Activated CD8-positive, alpha-beta memory T cell treated with anti-CD3 and anti-CD28 coated beads, Interleukin-2, amount 10 ng/mL, durations not matched to agents 7 days and 5 days (primary cell): ENCODE measurements at places on chromosomes 16 and 17.

GRCh38 chr17:76272541-76273444 is 7.6 kb downstream of the UBALD2 start:
- peak; percentile 74 for DNase-seq

DNA sequence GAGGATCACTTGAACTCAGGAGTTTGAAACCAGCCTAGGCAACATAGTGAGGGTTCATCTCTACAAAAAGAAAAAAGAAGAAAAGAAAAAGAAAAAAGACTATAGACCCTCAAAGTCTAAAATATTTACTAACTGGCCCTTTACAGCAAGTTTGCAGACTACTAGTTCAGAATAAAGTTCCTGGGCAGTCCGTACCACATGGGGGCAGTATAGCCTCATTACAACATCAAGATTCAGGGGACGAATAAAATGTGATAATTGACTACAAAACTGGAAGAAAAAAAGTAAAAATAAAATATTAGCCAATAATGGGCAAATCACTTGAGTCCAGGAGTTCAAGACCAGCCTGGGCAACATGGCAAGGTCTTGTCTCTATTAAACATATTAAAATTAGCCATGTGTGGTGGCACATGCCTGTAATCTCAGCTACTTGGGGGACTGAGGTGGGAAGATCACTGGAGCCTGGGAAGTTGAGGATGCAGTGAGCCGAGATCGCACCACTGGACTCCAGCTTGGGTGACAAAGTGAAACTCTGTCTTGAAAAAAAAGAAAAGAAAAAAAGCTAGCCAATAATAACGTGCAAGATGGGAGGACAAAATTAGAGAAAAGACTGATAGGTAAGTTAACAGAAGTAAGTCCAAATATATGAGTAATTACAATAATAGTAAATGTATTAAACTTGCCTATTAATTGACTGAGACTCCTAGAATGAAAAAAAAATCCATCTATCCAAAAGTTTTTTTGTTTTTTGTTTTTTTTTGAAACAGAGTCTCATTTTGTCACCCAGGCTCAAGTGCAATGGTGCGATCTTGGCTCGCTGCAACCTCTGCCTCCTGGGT is 129.4 kb upstream of the SEC14L1 start:
- peak; percentile 68 for DNase-seq

DNA sequence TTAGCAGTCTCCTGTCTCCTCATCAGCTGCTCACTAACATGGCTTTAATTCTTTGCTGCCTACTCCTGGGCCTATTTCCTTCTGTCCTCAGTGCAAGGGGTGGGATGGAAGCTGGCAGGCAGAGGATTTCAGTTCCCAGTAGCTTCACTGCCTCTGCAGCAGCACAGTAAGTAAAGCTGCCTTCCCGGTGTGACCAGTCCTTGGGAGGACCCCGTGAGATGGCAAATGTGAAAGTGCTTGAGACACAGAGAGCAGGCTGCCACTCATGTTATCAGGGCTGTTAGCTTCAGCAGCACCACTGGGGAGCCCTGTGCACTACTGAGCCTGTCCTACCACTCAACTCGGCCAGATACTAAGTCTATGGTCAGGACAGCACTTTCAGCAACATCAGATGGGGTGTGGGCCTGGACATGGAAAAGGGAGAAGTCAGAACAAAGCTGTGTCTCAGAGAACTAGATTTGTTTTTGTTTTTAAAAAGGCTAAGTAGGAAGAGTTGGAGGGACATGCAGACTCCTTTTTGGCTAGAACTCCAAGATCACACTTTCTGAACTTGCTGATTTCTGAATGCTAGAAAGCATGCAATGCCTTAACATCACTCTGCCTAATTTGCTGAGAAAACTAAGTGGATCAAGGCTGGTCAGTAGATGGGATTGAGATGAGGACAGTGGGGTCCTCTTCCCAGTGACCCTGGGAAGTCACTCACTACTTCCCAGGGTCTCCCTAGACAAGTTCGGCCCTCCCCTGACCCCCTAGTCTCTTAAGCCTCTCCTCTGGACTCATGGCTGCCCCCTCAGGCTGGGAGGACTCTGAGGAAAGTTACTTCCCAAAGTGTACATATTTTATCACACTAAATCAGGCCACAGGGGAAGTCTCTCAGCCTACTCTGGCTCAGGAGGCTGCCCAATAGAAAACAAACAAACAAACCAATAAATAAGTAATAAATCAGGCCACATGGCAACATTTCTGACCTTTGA is 1.1 kb downstream of the ACSF2 start:
- peak; percentile 55 for DNase-seq

DNA sequence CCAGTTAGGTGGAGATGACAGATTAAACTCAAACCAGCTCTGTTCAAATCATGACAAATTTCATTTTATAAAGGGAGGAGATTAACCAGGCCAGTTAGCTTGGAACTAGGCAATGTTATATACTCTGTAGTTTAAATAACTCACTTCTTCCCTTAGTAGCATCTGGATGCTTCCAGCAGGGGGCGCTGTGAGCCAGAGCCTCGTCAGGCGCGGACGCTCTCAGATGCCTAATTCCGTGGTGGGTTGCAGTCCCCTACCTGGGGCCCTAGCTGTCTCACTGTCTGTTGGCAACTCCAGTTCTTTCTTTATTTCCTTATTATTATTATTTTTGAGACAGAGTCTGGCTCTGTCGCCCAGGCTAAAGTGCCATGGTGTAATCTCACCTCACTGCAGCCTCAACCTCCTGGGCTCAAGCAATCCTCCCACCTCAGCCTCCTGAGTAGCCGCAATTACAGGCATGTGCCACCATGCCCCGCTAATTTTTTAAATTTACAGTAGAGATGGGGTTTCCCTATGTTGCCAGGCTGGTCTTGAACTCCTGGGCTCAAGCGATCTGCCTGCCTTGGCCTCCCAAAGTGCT is 17.3 kb upstream of the WFDC1 start:
- DNase-seq, result peak; percentile 73

DNA sequence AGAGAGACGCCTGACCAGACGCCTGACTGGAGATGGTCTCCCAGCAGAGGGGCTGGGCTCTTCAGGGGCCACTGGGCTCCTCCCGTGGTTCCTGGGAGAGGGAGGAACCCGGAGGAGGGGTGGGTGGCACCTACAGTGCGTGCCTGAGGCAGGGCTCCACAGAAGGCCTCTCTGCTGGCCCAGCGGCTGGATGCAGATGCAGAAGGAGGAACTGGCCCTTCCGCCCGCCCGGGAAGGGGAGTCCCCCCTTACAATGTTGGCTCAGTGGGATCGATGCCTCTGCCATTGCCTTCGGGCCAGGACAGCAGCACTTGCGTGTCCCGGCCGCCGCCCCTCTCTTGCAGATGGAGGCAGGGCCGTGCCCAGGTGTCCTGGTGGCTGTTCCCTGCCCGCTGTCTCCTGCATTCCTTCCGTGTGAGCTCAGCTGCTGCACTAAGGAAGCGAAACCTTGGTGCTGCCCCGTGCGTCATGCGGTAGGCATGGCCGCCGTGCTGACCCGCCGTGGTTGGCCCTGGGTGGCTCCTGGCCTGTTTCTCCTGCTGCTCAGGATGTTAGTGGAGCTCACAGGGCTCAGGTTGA is 15.1 kb downstream of the BAIAP2 start:
- no peak for DNase-seq

GRCh38 chr17:60971515-60972369 is 294.1 kb downstream of the BCAS3 start:
- DNase-seq, result peak; percentile 61

- peak; percentile 42 for DNase-seq
Observed at GRCh38 chr16:77585379-77586251, 136.7 kb upstream of the NUDT7 start.

- no peak for DNase-seq
Observed at GRCh38 chr17:37826497-37827430, 81.9 kb upstream of the HNF1B start.
